ENCODE measurements at places on chromosomes 5 and 9.

- no peak for DNase-seq
Observed at GRCh38 chr9:107158321-107158720, 124.8 kb upstream of the RAD23B start.

DNA sequence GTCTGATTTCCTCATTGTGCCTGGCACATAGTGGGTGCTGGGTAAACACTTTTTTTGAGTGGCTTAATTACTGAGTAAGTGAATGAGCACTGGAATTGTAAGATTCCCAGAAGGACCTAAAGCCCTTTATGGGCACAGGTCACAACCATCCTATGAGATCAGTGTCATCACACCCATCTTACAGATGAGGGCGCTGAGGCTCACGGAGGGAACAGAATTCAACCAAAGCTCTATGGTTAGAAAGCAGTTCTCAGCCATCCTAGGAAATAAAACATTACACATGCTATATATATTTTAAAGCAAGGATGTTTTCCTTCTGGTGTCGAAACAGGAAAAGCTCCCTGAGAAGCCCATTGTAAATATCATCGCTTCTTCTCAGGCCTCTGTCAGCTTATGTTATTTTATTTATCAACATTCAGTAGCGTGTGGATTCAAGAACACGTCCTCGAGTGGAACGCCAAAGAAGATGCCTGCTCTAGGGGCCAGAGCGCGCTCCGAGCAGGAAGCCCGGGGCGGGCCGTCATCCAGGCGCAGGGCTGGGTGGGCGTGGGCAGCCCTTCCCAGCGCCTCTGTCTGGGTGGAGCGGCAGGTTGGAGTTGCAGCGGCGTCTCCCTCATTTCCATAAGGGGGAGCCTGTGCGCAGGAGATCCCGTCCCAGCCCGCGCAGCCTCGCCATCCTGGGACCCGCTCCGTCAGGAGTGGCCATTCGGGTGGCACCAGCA, 155.8 kb upstream of the SMIM23 start:
- no peak for DNase-seq

GRCh38 chr9:75108571-75108970, 20.3 kb downstream of the OSTF1 start:
- DNase-seq, result no peak

DNA sequence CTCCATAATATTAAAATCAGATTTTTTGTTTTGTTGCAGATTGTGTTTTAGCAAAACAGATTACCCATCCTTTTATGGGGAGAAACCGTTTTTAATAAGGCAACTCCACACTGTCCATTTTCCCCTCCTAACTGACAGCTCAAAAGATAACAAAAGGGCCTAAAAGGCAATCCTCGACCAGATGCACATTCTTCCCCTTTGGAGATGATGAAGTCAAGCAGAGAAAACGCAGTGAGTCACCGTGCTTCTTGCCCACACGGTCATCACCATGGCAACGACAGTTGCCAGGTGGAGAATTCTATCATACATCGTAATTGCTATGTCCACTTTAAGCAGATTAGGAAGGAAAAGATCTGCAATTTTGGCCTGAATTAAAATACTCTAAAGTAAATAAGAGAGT, 96.4 kb downstream of the DIRAS2 start:
- no peak for DNase-seq

GRCh38 chr5:59547731-59548130, 345.8 kb downstream of the PDE4D start:
- no peak for DNase-seq

- no peak for DNase-seq
Observed at GRCh38 chr5:81850501-81851357, 99.8 kb upstream of the SSBP2 start.

GRCh38 chr5:10235350-10235749, 14.3 kb downstream of the ATPSCKMT start:
- DNase-seq, result no peak

DNA sequence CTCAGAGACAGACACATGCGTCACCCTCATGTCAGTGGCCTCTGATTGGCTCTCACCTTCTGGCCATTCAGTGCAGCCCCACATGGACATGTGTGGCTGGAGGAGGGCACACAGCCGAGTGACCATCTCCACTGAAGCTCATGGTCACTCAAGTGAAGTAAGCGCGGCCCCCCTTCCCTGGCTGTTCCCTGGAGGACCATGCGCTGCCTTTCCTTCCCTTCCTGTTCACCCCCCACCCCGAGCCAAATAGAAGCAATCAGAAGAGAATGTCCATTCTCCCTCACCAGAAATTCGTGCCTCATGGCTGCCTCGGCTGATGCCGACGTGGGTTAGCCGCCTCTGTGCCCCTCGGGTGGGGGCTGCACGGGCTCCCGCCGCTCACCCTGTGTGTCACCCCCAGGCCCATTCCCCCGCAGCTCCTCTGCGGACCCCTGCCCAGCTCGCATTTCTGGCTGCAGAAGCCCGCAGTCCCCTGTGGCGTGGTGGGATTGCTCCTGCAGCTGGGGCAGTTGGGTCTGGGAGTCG, 12.5 kb upstream of the COL5A1 start:
- DNase-seq, result no peak

- no peak for DNase-seq
Observed at GRCh38 chr5:111755942-111756381, 1.0 kb downstream of the NREP start.

DNA sequence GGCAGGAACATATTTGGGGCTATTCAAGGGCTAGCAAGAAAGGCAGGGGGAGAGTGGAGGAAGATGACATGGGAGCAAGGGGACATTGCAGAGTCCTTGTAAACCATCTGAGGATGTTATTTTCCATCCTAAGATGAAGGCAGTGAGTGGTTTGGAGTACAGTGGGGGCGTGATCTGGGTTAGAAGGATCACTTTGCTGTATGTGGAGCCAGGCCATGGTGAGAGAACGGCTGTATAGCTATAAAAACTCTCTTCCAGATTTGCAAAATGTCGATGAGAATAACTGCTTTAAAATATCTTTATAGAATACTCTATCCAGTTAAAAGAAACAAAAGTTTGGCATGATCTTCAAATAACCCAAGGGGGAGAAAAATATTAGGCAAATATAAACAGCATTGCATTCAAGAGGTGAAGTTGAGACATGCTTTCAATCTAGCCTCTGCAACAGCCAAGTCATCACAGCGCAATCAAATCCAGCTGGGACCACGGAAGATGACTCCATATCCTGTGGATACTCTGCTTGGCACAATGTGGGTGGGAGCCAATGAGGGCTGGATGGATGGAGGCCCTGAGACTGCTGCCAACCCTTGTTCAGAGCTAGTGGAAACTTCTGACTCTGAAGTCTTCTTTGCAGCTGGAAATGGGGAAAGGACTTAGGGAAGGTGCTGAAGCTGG, 111.5 kb upstream of the BASP1 start:
- DNase-seq, result no peak

DNA sequence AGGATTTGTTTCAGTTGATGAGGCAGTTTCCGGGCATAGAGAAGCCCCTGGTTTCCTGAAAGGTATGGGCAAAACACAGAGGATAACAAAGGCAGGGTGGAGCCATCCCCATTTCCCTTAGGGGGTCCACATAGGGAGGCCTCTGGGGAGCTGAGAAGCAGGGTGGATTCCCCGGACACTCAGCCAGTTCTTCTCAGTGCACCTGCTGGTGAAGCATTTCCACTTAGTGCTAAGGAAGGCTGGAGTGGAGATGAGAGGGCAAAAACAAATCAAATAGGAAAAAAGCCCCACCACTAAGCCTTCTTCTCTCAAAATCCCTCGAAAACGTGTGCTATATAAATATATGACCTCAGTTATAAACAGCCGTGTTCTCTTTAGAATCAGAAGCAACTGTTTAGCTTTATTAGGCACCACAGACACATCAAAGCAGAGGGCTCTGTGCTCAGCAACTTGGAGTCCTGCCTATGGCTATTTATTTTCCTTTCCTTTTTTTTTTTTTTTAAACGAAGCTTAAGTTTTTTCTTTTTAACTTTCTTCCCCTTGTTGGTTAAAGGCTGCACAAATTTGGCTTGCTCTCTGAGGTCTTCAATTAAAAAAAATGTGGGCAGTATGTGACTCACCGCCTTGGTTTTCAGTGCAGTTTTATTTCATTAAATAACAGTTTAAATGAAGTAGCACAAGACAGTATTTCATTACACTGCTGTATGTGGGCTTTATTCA, 67.7 kb downstream of the PRDM6 start:
- no peak for DNase-seq

DNA sequence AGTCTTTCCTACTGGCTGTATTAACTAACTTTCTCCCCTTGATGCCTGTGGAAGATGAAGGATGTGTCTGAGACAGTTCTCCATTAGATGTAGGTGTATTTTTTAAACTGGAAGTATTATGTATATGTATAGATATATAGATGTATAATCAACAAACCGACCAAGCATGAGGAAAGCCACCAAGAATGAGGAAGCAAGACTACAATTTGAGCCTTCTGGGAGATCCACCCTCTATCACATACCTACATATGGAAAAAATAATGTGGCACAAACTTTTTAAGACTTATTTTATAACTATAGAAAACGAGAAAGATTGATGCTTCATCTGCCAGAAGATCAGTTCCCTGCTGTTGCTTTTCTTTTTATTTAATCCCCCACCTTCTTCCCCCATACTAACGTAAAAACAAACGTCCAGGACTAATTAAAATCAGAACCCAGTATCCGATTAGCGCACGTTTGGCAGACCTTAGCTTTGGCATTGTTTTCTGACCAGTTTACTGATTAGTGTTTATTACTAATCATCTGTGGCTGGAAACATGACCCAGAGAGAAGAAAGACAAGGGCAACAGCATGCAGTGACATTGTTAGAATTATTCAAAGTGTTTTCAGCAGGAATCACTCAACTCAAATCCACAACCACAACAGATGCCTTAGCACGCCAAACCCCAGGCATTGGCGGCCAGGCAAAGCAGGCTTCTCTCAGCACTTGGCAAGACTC, 490.2 kb downstream of the EBF1 start:
- no peak for DNase-seq

DNA sequence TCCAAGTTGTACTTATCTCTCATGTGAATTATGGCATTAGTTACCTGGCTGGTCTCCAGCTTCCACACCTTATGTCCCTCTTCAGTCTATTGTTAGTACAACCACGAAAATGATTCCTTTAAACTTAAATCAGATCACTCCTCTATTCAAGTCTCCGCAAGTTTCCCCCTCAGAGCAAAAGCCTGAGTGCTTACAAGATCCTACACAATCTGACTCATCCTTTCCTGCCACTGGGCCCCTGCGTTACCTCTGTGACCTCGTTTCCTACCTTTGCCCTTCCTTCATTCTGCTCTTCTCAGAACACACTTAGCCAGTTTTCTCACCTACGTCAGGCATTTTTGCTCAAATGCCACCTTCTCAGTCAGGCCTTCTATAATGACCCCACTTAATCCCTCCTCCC, 45.1 kb upstream of the GLIS3 start:
- no peak for DNase-seq

DNA sequence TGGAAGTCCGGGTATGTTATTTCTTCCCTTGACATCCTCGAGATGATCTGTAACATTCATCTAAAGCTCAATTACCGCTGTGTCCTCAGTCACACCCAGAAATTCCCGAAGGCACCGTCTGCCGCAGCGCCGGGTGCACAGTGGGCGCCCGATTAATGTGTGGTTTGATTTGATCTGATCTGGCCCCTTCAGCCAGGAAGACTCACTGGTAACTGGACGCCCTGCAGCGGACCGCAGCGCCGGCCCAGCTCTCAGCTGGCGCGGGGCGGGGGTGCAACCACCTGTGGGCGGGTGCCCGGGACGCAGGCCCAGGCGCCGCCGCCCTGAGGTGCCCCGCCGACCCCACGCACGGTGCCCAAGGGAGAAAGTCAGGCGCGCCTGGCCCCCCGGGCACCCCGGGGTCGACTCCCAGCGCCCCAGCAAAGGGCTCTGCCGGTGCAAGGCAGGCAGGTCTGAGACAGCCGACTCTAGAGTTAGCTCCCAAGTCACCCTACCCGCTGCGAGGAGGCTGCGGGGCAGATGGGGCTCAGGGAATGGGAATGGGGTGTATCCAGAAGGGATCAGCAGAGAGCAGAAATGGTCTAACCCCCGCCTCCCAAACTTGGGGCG, 1.7 kb downstream of the EPB41L4B start:
- DNase-seq, result no peak

GRCh38 chr5:20166456-20166855, 178.5 kb upstream of the CDH18 start:
- no peak for DNase-seq

DNA sequence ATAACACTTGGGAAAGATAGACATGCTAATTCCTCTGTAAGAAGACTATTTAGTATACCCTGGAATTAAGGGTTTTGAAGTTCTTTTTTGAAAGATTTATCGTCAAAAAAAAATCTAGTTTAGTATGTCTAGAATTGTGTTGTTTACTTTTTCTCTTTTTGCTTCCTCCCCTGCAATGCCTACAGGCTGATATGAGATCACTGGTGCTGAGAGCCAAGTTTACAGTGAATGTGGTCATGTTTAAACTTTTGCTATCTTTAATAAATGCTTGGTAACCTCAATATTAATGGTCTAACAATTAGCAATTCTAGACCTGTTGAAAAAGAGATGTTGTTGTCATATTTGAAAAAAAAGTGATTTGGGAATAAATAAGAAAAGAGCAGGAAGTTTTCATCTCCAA, 86.1 kb downstream of the CWC27 start:
- no peak for DNase-seq

- no peak for DNase-seq
Observed at GRCh38 chr5:59725392-59725767, 168.1 kb downstream of the PDE4D start.

DNA sequence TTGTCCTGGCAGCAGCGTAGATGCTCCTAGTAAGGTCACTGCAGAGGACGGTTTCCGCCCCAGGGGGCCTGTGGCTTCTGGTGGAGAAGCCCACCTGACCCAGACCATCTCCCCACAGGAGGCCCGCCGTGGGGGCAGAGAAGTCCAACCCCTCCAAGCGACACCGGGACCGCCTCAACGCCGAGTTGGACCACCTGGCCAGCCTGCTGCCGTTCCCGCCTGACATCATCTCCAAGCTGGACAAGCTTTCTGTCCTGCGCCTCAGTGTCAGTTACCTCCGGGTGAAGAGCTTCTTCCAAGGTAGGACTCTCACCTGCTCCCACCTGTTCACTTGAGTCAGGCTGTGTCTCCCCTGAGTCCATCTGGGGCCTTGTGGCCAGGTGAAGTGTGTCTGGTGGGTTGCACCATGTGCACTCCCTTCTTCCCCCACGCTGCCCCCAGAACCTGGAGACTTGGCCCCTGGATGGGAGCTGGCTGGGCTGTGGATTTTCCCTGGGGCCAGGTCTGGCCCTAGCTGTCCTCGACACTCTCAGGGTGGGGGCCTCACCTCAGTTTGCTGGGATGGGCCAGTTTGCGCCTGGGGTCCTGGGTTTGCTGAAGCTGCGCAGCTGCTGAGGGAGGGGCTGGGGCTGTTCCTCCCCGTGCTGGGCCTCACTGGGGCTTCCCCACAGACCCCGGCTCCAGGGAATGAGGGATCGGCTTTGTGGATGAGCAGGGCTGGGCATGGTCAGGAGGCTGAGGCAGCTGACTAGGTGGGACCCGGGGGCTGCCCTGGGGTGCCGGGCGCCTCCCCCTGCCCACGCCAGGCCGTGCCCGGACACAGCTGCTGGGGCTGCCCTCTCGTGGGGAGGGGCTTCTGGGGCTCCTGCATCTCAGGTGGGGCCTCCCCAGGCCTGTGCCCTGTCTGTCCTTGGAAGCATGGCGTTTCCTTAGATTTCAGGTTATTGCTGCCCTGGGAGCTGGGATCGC, 32.4 kb downstream of the AHRR start:
- no peak for DNase-seq

Measured in activated CD8-positive, alpha-beta memory T cell treated with anti-CD3 and anti-CD28 coated beads for 1 hour (primary cell).